ENCODE measurements at places on chromosomes 1 and 21. TPM values are rescaled to one million over a fixed set of nuclear protein-coding genes. Genes with fewer than 3 reads are reported as not detected.

DNA sequence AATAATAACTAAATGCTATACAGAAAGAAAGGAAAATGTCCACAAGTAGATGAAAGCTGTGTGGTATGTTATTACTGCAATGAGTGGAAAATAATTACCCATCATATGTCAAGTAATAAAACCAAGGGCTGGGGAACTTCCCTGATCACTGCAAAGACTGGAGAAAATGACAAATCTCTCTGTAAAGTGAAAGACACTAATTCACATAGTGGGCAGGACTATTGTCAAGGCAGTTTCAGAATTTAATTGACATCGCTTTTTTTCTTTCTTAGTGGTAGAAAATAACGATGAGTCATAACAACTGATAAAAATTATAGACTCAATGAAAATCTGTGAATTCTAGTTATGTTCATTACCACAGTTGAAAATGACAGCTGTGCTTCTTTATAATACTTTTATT lies 153.7 kb upstream of the ST6GALNAC5 start:
- no peak for DNase-seq

- no peak for DNase-seq
Observed at GRCh38 chr1:212498283-212499040, 65.7 kb downstream of the NENF start.

GRCh38 chr1:117712621-117713020 lies 106.8 kb downstream of the TENT5C start:
- no peak for DNase-seq

DNA sequence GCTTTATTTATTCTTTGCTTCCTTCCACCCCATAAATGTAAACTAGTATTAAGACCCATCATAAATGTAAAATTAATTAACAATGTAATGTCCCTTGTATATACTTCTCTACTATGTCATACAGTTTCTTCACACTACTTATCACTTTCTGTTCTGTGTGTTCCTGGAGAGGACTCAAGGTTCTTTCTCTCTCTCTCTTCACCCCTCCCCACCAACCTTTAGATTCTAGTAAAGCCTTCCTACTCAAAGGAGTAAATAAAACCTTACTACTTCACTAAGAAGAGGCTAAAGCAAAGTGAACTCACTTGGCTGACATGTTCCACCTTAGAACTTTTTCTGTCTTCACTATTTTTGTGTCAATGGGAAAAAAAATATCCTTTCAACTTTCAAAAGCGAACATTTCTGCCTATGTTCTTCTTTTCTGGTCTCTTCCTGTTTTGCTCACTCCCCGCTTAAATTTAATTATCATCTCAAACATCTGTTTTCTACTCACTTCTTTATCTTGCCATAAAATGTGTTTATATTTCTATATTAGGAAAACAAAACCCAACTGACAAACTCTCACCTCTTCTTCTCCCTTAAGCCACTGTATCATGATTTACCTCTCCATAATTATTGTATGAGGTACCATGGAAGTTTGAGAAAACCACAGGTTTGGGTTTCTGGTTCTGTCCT lies 260.3 kb downstream of the DPYD start:
- no peak for DNase-seq

The HIVEP3 gene
- polyA plus RNA-seq = 2.6 TPM

The SPATA46 gene
- not detected for polyA plus RNA-seq
